NB4 (cell line): ENCODE measurements at places on chromosomes 1 and 21.

GRCh38 chr1:84539972-84540371 is 33.6 kb upstream of the GNG5 start:
- DNase-seq, result no peak

DNA sequence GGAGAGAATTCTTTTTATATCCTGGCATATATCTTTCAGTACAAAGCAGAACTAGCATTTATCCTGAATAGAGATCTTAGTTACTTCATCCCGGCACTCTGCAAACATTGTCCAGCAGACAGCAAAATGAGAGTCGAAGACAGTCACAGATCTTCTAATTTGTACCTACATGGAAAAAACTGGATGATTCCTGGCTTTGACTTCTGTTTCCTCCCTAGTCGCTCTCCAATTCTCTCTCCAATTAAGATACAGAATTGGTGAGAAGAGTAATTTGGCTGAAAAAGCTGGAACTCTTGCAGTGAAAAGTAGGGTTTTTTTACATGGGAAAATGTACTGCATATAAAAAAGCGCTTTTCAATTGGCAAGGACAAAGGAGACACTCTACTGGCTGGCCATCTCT is 151.1 kb upstream of the C8B start:
- no peak for DNase-seq

- no peak for DNase-seq
Measured at GRCh38 chr1:220300442-220301121, 28.3 kb upstream of the RAB3GAP2 start.

DNA sequence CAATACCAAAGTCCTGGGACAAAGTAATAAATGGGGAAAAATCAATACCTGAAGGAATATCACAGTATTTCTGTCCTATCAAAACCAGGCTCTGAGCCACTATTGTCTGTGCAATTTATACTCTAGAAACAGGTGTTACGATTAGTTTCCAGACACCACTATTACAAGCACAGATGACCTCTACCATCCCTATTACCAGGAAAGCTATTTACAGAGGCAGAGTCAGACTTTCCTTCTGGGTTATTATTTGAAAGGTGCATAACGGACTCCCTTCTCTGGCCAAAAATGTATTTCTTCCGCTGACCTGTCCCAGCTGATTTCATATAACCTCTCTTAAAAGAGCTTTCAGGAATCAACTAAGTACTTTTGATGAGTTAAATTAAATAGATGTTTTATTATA is 154.6 kb upstream of the LRRC7 start:
- no peak for DNase-seq

- DNase-seq, result no peak
Measured at GRCh38 chr1:243792891-243793290, 57.2 kb downstream of the AKT3 start.

DNA sequence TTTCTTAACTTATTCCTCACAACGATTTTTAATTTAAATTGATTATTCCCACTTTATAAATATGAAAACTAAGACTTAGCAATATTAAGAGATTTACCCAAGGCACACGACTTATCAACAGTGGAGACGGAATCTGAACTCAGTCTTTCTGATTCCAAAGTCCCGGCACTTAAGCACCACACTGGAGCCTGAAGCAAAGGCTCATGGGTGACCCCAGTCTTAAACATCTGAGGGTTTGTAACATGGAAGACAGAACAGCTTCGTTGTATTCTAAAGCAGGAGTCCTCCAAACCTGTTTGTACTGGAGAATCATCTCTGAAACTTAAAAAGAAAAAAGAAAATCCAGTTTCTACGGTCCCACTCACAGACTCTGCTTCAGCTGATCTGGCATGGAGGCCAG is 519.5 kb downstream of the SMYD3 start:
- DNase-seq, result no peak

- no peak for DNase-seq
Measured at GRCh38 chr1:59408608-59409240, 111.8 kb downstream of the FGGY start.

DNA sequence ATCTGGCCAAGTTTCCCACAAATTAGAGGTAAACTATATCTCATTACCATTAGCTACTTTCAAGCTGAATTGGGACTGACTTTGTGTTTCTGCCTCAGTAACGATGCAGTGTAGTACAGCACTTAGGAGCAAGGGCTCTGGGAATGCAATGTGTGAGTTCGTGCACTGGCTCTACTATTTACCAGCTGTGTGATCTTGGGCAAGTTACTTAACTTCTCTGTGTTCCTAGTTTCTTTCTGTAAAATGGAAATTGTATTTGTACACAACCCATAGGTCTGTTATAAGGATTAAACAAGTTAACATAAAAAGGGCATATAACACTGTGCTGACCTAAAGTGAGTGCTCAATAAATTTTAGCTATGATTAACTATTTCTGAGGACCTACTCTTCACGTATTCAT is 65.0 kb upstream of the CSF1 start:
- no peak for DNase-seq

GRCh38 chr1:1527092-1527816 is 13.2 kb downstream of the TMEM240 start:
- DNase-seq, result no peak

DNA sequence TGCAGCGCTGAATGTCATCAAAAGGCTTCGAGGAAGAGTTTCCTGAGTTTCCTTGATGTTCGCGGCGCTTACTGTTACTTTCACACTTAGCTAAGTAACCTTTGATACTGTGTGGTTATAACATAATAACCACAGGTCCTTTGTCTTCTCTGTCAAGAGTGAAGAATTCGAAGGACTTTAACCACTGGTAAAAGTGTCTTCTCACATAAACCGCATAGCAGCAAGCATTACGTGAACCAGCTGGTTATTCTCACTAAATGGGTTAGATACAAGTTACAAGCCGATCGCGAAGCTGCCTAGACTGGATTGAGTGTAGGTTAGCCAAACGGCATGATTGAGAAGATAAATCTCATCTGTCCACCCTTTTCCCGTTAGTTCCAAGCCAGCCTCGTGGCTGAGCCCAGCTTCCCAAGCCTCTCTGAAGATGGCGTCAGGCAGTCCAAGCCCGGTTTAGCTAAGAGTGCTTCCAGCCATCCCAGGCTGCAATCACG is 18.3 kb upstream of the IFNGR2 start:
- DNase-seq, result no peak

GRCh38 chr1:167620002-167620401 is 10.0 kb upstream of the RCSD1 start:
- no peak for DNase-seq

GRCh38 chr1:167441222-167441621 is 77.1 kb downstream of the CD247 start:
- no peak for DNase-seq

DNA sequence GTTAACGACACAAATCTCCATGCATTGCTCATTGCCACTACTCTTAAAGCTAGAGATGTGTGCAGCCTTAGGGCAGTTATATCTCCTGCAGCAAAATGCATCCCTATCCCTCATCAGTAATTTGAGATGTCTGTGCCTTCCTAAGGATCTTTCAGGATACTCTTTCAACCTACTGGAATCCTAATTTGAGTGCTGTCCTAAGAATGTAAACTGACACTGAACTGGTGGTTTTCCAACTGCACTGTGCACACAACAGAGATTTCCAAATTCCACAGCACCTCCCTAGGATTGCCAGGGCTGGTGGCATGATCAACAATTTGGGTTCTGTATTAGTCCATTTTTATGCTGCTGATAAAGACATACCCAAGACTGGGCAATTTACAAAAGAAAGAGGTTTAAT is 193.9 kb downstream of the LTN1 start:
- DNase-seq, result no peak

- DNase-seq, result peak; percentile 26
Measured at GRCh38 chr1:200165493-200166220, 138.1 kb downstream of the NR5A2 start.

- no peak for DNase-seq
Measured at GRCh38 chr1:36922593-36923426, 111.5 kb downstream of the GRIK3 start.

DNA sequence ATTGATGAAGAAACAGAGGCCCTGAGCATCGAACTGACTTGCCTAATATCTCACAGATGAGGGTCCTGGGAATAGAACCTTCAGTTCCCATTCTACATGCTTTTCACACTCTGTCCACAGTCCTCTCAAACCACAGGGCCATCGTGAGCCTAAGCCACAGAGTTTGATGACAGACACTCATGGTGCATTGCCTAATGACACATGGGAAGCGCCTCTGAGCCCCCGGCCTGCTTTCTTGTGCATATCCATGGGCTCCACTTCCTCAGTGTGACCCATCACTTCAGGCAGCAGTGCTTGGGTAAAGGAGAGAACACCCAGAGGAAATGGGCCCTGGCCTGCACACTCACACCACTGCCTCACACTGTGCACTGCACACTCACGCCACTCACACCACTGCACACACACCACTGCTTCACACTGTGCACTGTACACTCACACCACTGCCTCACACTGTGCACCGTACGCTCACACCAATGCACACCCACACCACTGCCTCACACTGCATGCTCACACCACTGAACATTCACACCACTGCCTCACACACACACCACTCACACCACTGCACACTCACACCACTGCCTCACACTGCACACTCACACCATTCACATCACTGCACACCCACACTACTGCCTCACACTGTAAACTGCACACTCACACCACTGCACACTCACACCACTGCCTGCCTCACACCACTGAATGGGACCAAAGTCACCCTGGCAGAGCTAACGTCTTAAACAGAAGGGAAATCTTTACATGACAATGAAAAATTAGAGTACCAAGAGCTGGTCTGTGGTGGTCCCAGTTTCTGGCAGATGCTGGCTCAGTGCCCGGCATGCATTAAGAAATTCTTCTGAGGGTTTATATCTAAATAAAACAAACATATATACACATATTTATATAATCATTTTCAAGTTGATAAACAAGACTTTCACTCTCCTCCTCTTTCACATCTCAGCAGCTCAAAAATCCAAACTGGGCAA is 53.0 kb downstream of the KANK4 start:
- DNase-seq, result no peak

DNA sequence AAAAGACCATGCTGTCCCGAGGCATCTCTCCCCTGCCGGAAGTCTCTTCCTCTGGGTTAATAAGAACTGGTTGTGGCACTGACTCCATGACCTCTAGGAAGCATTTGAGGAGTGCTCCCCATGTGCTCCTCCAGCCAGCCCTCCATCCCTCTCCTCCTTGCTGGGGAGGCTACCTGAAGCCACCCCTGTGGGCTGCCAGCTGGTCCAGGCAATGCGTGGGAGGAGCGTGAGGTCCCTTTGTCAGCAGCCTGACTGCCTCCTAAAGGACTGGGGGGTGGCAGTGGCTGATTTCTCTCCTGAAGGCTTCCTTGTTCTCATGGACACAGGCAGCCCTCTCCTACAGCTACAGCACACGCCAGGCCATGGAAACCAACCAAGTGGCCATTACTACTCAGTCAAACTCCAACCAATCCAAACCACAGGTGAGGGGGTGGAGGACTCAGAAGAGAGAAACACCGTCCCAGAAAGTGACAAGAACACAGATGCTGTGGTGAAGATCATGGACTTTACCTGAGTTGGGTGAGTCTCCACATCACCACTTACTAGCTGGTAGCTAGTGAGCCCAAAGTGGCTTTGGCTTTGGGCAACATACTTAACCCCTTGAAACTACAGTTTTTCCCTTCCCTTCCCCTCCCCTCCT is 35.2 kb downstream of the NENF start:
- no peak for DNase-seq

GRCh38 chr1:85577419-85578320 is 2.9 kb upstream of the CCN1 start:
- DNase-seq, result peak; percentile 28

DNA sequence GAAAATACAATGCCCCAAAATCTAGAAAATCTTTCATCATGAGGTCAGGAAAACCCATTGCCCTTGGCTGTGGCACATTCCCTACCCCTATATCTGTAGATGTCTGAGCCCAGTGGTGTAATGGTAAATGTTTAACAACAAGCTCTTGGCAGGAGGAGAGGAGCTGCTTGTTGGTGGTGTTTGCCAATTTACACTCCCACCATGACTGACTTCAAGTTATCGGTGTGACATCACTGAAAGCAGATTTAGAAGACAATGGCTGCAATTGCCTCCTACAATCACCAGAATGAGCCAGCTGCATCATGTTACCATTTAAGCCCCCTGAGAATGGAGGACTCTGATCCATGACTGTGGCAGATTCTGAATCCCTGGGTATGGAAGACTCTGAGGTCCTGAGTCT is 70.9 kb downstream of the SDC3 start:
- DNase-seq, result no peak

GRCh38 chr1:21861602-21862429 is 49.8 kb downstream of the LDLRAD2 start:
- no peak for DNase-seq

DNA sequence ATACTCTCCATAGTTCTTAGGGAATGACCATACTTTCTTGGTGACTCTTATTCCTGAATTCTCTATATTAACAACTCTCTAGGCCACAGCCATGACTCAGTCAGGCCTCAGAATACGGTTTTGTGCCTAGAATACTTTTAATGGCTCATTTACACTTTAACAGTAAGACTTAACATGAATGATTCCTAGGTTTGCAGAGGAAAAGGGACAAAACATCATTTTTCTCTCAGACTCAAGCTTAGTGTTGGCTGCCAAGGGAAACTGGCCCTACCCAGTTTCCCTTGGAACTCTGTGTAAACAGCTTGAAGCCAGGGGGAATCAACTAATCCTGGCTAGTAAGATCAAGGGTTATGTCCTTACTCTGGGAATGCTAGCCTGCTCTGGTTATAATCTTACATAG is 164.9 kb upstream of the PKN2 start:
- no peak for DNase-seq

GRCh38 chr1:110927484-110928075 is 36.1 kb downstream of the LRIF1 start:
- DNase-seq, result no peak

- DNase-seq, result no peak
Measured at GRCh38 chr1:156513185-156513584, 12.6 kb upstream of the MEF2D start.

- peak; percentile 79 for DNase-seq
Measured at GRCh38 chr1:200869753-200870391, 2.9 kb upstream of the GPR25 start.

DNA sequence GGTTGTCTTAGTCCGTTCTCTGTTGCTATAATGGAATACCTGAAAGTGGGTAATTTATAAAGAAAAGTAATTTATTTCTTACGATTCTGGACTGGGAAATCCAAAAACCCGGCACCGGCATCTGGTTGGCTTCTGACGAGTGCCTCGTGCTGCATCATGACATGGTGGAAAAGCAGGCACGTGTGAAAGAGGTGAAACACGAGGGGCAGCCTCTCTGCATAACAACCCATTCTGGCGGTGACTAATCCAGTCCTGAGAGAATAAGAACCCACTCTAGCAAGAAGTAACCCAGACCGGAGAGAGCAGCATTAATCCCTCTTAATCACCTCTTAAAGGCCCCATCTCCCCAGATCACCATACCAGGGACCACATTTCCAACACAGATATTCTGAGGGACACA is 2.7 kb upstream of the EDEM3 start:
- DNase-seq, result no peak

DNA sequence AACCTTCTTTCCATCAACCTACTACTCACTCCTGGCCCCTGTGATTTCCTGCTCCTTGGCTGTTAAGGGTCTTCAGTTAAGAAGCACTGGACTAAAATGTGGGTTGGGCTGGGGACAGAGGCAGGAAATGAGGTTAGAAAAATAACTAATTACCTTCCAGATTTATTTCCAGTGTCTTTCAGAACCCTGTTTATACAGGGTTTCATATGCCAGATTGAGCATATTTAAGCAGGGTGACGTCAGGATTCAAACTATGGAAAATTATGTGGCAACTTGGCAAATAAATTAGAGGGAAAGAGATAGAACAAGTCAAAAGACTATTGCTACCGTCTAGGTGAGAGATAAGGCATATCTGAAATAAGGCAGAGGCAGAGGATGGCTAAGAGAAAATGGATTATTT is 11.7 kb upstream of the MCOLN3 start:
- no peak for DNase-seq

- DNase-seq, result peak; percentile 66
Measured at GRCh38 chr1:175154629-175155472, 37.7 kb downstream of the KIAA0040 start.
